ENCODE measurements at places on chromosomes 7 and 10.

- DNase-seq: no peak
Observed at GRCh38 chr7:2106924-2107323, 125.8 kb downstream of the MAD1L1 start.

- no peak for DNase-seq
Observed at GRCh38 chr7:126973066-126973465, 279.7 kb downstream of the GRM8 start.

GRCh38 chr7:38674513-38674912 lies 43.3 kb upstream of the AMPH start:
- no peak for DNase-seq

GRCh38 chr10:49504528-49504927 lies 34.4 kb downstream of the ERCC6 start:
- no peak for DNase-seq

- DNase-seq: no peak
Observed at GRCh38 chr7:98286093-98286539, 4.6 kb downstream of the BRI3 start.

DNA sequence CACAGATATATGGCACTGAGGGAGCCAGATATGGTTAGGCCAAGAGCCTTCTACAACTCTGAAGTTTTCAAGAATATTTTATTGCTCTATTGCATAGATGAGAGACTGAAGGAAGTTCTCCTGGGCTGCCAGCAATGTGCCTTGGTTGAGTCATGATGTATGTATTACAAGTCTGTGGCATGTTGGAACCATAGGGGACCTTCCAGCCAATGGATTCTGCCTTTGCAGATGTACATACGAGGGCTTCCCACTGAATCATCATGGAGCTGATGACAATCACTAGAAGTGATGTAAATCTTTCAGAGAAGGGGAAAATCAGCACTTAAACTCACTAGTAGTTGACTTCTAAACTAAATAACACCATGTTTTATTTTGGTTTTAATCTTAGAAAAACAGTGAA lies 419.5 kb downstream of the PHTF2 start:
- no peak for DNase-seq

DNA sequence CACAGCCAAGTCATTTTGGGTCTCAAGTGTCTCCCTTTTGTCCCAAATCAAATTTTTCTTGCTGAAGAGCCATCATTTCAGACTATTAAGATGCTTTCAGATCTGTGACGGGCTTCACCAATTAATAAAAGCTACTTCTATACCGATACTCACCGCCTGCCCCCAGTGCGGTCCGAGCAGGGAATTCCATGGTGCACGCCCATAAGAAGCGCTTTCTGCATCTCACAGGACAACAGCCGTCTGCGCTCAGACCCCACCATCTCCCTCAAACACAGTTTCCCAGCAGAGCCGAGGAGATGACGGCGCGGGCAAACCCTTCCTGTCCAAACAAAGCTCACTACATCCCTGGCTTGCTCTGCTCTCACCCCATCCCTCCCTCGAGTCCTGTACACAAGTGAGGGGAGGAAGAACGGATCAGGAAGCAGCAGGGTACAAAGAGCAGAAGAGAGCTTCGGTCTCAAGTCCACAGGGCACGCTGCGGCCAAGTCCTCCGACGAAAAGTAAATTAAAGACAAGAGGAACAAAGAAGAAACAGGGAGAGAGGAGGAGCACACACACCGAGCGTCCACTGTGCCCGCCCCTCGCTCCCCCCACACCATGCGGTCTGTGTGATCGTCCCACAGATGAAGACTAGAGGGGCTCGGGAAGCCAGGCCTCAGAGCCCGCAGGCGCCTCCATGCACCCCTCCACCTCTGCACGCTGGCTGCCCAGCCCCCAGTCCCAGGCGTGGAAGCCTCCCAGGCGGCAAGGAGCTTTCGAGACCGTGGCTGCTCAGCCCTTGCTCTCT lies 121.9 kb downstream of the MAD1L1 start:
- no peak for DNase-seq

DNA sequence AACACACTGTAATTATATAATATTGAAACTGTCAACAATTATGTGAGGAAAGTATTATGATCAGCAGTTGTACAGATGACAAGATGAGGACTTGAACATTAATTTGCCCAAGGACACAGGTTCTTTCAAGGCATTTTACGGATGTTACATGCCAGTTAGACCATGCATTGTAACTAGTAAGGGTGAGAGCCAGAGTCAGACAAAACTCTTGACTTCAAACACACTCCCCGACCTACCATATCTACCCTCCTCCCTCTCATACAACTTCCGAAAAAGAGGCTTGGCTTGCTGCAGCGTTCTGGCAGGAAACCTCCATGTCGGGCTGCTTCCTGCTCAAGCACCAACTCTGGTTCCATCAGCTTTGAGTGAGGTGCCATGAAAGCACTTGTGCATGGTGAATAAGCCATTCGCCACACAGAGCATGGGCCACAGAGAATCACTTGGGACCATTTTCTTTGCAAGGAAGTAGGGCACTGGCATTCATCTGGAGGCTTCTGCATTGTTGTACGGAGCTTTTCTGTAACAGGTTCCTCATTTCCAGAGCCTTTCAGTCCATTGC lies 53.2 kb downstream of the FOXI2 start:
- DNase-seq: no peak

GRCh38 chr10:6048281-6049030 lies 13.7 kb downstream of the IL2RA start:
- DNase-seq: no peak

- no peak for DNase-seq
Observed at GRCh38 chr10:130215151-130215930, 79.2 kb downstream of the GLRX3 start.

DNA sequence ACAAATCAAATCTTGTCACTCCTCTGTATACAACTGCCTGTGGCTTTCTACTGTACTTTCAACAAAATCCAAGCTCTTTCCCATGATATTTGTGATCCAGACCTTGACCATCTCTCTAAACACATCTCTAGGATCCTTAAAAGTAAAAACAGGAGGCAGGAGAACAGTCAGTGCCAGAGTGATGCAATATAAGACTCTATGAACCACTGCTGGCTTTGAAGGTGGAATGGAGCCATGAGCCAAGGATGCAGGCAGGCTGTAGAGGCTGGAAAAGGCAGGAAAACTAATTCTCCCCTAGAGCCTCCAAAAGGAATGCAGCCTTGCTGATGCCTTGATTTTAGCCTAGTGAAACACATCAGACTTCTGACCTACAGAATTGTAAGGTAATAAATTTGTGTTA lies 45.5 kb upstream of the LRRN3 start:
- DNase-seq: no peak

DNA sequence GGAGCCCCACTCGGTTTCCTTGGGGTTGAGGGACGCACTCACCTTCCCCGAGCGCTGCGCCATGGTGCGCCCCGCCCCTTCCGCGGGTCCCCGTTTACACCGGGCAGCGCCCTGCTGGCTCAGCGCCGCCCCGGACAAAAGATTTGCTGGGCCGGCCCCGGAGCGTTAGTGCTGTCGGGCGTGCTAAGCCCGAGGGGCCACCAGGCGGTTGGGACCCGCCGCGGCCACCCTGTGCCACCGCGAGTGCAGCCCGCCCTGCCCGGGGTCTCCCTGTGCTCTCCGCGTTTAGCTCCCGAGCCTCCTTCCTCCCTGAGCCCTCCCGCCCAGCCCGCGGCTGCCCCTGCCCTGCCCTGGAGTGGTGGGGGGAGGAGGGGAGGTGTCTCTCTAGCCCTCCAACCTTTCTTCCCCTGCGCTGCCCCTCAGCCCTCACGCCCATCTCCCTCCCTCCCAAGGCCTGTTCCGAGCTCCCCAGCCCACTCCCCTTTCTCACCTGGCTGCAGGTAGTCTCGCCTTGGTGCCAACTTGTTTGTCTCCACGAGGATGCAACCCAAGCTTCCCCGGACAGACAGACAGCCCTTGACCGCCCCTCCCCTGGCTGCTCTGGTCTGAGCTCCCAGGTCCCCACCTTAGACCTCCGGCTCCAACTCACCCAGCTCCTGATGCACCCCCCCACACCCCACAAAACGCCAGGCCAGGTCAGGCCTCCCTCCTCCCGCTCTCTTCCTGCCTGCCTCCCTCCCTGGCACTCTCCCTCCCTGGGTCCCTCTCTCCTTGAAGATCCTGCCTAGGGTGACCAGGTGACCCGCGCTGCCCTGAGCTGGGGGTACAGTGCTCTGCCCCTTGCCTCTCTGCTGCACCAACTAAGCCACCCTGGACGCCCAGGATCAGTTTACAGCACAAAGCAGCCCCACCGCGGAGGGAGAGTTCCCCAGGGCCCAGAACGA lies at the start of gene CRYGN:
Gene CRYGN, minus strand, starts transcription at position 287 of the 944 bp plus-strand sequence. Its CDS starts 224 bp downstream, at position 63.
- no peak for DNase-seq

Measured in stimulated activated CD4-positive, alpha-beta T cell treated with anti-CD3 and anti-CD28 coated beads, Interleukin-12 subunit alpha, Interleukin-12 subunit beta, amount 100 ng/mL, for 4 hours (primary cell).